ENCODE measurements at places on chromosomes 4 and X.

- DNase-seq, result no peak
Observed at GRCh38 chr4:145483514-145483913, 1.9 kb downstream of the SMAD1 start.

GRCh38 chr4:170776983-170777382 lies 687.2 kb upstream of the AADAT start:
- DNase-seq, result no peak

DNA sequence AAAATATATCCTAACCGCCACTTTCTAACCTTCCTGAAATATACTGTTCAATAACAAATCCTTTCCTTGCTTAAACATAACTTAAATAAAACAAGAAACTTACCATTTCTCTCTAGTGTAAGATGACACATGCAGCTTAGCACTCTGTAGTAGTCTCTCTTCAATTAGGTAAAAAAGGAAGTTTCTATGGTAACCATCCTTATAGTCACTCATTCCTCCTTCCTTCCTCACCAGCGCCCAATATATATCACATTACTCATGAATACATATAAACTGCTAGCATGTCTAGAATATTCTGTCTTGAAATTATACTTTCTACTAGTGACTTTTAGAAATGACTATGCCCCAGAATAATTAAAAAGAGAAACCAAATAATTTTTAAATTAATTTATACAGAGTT lies 112.2 kb downstream of the SNCA start:
- no peak for DNase-seq

- DNase-seq, result no peak
Observed at GRCh38 chr4:120452001-120452400, 385.4 kb upstream of the MAD2L1 start.
